GM03348 (cell line): ENCODE measurements at places on chromosomes 3 and 15.

- DNase-seq = no peak
Observed at GRCh38 chr15:38554354-38554753, 10.3 kb downstream of the RASGRP1 start.

- peak; percentile 69 for DNase-seq
Observed at GRCh38 chr3:55333923-55334322, 153.2 kb downstream of the WNT5A start.

DNA sequence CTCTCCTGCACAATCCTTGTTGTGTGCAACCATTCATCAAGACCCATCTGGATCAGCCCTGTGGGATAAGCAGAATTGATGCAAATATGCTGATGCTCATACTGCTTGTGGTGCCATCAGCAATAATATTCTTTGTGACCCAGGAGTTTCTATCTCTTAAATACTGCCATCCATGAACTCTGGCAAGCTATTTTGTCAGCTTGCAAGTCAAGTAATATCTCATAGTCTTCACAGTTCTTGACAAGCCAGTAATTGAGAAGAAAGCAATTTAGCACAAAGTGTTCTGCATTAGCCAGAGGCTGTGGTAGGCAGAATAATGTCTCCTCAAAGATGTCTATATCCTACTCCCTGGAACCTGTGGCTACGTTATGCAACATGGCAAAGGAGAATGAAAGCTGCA, 49.0 kb downstream of the SPATA16 start:
- DNase-seq = no peak

DNA sequence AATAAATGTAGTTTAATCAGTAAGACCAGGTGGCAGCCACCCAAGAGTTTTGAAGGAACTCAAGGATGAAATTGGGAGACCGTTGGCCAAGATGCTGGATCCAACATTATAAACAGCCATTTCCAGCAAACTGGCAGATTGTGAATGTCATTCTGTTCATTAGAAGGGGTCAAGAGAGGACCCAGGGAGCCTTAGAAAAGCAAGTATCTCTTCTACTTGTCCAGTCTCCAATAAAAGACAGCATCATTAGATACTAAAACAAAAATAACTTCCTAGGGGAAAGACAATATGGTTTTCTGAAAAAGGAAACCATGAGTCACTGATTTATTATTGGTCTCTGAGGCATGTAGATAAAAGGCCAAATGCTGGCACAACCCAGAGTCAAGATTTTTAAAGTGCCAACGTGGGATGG, 67.9 kb downstream of the GADL1 start:
- peak; percentile 18 for DNase-seq

GRCh38 chr3:178236555-178237277, 299.5 kb upstream of the KCNMB2 start:
- DNase-seq = peak; percentile 50

DNA sequence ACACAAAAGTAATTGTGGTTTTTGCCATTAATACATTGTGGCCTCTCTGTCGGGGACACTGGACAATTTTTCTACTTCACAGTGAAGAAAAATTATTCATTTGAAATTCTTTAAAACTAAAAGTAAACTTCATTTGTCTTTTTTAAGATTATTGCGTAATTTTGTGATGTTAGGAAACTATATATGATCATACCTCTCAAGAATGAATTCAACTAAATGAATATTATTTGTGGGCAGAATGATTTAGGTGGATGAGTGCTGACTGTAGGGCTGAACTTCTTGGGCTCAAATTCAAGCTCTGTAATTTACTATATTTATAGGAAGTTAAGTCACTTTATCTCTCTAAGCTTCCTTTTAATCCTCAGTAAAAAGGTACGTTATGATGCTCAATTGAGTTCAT, 441.2 kb downstream of the ROBO1 start:
- DNase-seq = no peak

- peak; percentile 48 for DNase-seq
Observed at GRCh38 chr15:75554717-75555116, 24.4 kb downstream of the PTPN9 start.

DNA sequence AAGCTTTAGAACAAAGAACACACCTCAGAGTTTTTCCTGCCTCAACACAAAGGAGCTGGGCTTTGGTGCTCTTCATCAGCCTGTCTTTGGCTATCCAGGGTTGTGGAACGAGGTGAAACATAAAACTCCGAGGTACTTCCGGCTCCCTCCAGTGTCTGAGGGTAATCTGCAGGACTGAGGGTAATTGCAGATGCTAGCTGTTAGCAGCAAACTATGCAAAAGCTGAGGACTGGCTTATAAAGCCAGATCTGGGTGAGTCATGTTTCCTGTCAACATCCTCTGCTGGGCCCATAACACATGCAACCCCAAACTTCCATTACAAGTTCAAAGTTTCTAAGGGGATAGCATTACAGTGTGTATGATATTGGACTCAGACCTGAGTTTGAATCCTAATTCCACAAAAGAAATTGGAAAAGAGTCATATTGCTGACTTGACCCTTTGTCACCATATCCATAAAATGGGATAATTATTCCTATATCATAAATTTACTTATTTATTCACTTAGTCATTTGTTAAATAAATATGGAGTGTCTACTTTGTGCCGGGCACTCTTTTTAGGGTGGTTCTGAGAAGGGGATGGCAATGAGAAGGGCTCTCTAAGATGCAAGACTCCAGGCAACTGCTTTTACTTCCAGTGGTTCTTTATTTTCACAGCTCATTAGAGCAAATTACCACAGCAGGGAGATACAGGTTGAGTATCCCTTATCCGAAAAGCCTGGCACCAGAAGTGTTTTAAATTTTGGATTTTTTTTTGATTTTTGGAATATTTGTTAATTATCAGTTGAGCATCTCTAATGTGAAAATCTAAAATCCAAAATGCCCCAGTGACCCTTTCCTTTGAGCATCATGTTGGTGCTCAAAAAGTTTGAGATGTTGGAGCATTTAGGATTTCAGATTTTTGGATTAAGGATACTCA, 9.5 kb upstream of the TRIM69 start:
- peak; percentile 85 for DNase-seq

GRCh38 chr3:102224171-102224570, 210.6 kb upstream of the ZPLD1 start:
- DNase-seq = peak; percentile 23

- DNase-seq = no peak
Observed at GRCh38 chr15:65646486-65646885, 24.7 kb downstream of the SLC24A1 start.

- DNase-seq = peak; percentile 61
Observed at GRCh38 chr15:39345176-39345575, 235.7 kb upstream of the THBS1 start.

DNA sequence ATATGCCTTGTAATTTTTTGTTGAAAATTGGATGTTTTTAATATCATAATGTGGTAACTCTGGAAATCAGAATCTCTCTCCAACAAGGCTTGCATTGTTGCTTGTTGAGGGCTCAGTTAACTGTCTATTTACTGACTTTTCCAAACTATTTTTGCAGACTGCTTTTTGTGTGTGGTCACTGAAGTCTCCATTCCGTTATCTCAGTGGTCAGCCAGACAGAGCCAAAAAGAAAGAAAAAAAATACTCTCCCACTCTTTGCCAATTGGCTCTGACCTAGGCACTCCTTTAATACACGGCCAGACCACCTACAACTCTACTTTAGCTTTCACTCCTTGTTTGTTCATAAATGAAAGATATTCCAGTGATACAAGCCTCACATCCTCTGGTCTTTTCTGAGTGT, 52.5 kb downstream of the IFT80 start:
- no peak for DNase-seq

- no peak for DNase-seq
Observed at GRCh38 chr3:22106213-22106896, 355.3 kb upstream of the ZNF385D start.

- DNase-seq = no peak
Observed at GRCh38 chr15:76994001-76994400, 925 bp upstream of the PSTPIP1 start.

- DNase-seq = no peak
Observed at GRCh38 chr3:36312351-36312750, 68.0 kb upstream of the STAC start.

GRCh38 chr3:33064929-33065328, 32.0 kb downstream of the GLB1 start:
- DNase-seq = no peak

GRCh38 chr3:181534781-181535221, 176.9 kb upstream of the SOX2 start:
- no peak for DNase-seq

GRCh38 chr3:160006282-160007163, 17.9 kb downstream of the IL12A start:
- DNase-seq = peak; percentile 87

GRCh38 chr3:10514407-10515069, 9.2 kb upstream of the ATP2B2 start:
- DNase-seq = no peak

DNA sequence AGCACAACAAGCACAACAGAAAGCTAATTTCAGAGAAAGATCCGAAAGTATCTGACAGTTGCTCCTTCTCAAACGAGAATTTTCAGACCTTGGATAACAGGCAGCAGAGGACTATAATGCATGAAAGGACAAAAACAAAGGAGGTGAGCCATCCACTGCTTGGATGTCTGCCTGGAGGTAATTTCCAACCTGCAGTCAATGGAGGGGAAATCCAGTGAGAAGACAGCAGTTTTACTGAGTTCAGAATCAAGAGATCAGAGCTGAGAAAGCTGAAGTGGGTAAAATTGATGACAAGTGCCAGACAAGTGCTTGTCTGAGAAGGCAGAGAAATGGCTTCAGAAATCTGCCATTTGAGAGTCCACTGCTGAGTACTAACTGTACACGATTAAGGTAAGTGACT, 22.1 kb downstream of the UBE3A start:
- no peak for DNase-seq
